ENCODE measurements at places on chromosomes 12 and 14.

GRCh38 chr14:22896356-22896755 is 13.3 kb downstream of the REM2 start:
- no peak for DNase-seq

- peak; percentile 34 for DNase-seq
Measured at GRCh38 chr12:58346032-58346632, 404.8 kb downstream of the ATP23 start.

DNA sequence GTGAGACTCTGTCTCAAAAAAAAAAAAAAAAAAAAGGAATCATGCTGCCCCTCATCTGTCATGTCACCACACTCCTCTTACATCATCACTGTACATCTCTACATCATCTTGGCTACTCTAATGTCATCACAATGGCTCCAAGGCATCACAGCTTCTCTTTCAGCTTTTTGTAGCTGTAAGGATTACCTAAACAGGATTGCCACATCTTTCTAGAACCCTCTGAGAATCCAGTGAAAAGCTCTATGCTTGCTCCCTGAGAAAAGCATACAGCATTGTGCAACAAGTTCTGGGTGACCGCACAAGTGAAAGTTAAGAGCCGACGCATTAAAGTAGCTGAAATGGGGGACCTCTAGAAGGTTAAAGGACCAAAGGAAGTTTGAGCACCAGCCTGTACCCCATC is 272.5 kb downstream of the C12orf50 start:
- no peak for DNase-seq

GRCh38 chr12:54394281-54394719 is 9.8 kb upstream of the ZNF385A start:
- DNase-seq = peak; percentile 56

GRCh38 chr12:116607039-116607438 is 47.9 kb downstream of the MAP1LC3B2 start:
- no peak for DNase-seq

- no peak for DNase-seq
Measured at GRCh38 chr12:128312661-128313060, 45.7 kb downstream of the TMEM132C start.

DNA sequence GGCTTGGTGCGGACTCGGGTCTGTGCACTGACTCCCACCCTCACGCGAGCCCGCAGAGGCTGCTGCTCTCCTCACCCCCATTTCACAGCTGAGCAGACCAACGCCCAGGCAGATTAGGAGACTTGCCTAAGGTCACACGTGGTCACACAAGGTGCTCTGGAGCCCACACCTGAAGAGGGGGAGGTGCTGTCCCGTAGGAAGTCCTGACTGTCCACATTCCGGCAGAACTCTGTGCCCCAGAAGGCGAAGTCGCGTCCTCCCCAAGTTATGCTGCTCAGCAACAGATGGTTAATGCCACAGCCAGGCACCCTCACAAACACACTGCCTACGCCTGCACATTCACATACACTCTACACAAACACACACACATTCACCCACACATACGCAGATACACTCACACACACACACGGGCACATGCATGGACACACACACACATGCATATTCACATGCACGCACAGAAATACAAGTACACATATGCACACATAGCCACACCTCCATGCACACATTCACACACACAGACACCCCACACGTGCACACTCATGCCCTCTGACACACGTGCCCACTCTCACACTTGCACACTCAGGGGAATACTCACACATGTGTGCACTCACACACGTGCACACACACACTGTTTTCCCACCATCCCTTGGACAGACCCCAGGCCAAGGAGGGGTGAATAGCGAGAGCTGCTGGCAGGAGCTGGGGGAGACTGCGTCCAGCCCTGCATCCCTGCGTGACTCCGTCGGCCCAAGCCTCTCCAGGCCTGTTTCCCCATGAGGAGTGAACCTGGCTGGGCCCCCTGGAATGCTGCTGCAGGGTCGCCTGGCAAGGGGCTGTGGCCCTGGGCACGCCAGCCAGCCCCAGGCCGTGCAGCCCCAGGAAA is 4.1 kb downstream of the C14orf180 start:
- DNase-seq = no peak

DNA sequence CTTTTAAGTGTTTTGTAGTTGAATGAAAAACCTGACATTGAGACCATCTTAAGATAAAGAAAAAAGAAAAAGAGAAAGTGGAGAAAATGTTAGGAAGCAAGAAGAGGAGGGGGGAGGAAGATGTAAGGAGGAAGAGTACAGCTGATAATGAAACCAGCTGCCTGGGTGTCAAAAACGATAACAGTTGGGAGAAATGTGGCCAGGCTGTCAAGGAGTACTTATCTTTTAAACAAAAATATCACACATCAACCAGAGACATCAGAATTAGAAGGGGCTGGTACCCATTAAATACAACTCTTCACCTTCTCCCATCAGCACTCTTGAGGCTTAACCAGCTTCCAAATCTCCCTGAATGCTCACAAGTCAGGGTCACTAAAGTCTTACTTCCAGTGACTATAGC is 4.5 kb downstream of the SLC11A2 start:
- DNase-seq = no peak

DNA sequence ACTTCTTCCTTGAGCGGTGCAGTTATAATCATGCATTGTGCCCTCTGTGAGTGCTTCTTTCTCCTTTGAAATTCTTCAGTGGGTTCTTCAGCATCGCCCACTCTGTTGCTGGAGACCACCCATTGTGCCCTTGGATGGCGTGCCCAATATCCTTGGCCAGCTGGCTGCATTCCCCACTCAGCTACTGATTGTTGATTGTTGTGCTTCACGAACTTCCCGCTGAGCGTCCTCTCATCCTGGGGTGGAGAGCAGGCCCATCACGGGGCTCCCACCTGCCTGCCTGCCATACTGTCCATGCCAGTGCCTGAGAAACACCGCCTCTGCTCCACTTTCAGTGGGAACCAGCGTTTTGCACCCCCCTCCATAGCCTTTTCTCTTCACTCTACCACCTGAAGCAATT is 8.6 kb upstream of the SSTR1 start:
- DNase-seq = no peak

GRCh38 chr12:79448816-79449215 is 241.9 kb downstream of the PAWR start:
- no peak for DNase-seq

DNA sequence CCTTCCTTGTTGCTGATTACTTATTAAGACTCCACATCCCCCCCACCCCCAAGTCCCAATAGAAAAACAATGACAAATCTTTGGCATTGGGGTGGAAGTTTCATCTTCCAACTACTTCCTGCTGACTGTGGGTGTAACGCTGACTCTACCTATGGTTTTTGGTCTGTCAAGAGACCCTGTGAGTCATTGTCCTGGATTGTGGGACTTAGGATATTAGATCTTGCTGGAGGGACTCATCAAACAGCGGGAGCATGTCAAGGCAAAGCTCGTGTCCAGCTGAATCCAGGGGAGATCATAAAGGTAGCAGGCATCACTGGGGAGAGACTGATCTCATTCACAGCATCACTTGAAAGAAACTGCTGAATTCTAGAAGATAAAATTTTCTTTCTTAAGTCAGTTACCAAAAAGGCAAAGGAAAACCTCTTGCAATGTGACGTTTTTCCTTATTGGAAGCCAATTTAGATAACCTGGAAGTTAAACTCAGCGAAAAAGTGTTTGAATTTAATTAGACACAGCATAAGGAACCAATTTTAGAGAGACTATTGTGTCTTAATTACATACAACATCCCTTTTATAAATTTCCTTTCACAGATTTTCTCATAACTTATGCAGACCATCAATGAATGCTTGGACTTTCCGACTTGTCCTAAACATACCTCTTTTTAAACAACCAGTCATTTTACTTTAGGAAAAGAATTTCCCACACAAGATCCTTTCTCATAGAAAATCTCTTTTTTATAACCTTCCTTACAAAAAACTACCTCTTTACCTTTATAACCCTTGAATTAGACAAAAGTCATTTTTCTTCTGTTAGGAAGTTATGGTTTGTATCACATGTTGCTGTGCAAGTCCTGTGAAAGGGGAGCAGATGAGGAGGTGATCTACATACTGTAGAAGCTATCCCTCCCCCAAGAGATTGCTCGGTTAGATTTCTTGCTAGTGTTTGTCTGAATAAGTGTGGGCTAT is 94.6 kb upstream of the SCAF11 start:
- no peak for DNase-seq

DNA sequence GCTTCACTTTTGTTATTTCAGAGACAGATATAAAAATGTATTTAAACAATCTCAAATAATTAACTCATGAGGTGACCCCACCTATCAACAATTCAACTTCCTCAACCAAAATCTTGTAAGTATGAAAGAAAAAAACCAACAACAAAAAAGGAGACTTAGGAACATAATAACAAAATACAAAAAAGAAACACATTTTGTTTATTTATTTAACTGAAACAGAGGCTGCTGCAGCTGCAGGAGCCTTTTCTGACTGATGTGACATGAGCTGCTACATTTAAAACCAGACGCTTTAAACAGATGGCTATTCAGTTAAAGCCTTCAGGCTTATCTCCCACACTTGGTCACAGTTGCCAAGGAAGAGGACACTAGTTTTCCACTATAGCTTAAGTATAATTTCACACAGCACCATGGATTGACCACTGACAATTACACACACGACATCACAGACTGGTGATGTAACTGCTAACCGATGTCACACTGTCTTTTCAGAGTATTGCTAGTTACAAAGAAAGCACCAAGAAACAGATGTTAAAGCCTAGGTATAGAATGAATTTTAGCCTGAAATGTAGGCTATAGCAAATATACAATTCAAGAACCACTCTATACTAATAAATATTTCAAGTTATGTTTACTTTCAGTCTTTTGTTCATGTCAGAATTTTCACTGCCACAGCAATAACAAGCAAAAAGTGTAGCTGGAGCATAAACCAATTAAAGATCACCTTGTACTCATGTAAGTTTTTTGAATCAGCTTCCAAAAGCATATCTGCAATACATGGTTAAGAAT is 113.0 kb downstream of the MED13L start:
- DNase-seq = no peak

DNA sequence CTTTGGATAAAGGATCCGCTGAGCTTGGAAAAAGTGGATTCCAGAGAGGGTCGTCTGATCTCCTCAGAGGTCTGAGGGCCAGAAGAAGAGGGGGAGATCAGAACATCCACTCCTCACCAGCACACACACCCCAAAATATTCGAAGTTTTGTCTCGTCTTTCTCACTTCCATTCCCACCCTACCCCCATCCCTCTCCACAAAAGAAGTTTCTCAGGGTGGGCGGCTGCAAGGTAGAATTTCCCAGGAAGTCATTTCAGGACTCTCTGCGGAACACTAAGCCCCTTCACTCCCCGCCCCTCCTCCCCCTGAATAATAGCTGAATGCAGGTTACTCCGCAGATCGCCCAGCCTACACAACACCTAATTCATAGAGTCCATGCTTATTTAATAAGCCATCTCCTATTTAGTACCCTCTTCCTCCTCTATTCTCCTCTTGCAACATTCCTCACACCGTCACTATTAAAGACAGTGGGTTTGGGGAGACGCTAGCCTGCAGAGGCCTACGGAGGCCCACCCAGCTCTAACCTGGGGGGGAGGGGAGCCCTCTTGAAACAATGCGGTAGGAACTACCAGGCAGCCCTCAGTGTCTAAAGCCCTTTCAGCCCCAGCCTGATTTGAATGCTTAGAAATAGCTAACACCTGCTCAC is 649 bp upstream of the SALL2 start:
- no peak for DNase-seq

GRCh38 chr12:74689071-74689655 is 151.5 kb downstream of the ATXN7L3B start:
- peak; percentile 34 for DNase-seq

- no peak for DNase-seq
Measured at GRCh38 chr12:128702371-128702770, 121.4 kb downstream of the SLC15A4 start.

GRCh38 chr12:2636741-2637340 is 157.9 kb upstream of the FKBP4 start:
- no peak for DNase-seq

GRCh38 chr12:11624116-11624515 is 25.4 kb upstream of the ETV6 start:
- DNase-seq = no peak

- DNase-seq = no peak
Measured at GRCh38 chr14:36054353-36055051, 122.0 kb downstream of the PTCSC3 start.

GRCh38 chr12:40473962-40474361 is 218.3 kb upstream of the CNTN1 start:
- no peak for DNase-seq

DNA sequence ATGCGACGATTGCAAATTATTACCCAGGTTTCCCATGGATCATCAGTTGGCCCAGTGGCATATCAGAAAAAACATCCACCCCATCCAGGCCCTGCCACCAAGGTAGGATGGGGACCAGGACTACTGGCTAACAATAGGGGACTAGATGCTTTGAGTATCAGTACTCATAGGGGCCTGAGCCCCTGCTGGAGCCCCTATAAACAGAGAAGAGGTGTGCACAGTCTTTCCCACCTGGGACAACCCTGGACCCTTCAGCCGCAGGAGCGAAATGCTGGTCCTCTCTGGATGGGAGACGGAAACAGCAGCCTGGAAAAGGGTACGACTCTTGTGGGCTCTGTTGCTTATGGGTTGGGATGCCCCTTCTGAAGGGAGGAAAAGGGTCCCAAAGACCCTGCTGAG is 5.7 kb downstream of the DHH start:
- DNase-seq = no peak

DNA sequence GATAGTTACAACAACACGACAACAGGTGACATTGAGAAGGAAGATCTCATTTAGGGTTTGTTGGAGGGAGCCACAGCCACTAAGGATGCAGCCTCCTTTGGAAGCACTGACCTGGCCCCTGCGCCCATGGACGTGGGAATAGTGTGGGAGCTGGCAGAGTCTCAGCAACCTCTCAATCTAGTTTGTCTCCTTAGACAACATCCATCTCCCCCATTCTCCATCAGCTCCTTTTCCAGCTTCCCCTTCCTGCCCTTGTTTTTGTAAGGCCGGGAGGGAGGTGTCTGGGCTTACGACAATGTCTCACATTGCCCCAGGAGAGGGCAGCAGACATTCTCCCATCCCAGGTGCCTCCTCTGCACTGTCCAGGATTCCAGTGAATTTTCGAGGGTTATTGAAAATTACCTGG is 170.2 kb upstream of the PZP start:
- DNase-seq = no peak

DNA sequence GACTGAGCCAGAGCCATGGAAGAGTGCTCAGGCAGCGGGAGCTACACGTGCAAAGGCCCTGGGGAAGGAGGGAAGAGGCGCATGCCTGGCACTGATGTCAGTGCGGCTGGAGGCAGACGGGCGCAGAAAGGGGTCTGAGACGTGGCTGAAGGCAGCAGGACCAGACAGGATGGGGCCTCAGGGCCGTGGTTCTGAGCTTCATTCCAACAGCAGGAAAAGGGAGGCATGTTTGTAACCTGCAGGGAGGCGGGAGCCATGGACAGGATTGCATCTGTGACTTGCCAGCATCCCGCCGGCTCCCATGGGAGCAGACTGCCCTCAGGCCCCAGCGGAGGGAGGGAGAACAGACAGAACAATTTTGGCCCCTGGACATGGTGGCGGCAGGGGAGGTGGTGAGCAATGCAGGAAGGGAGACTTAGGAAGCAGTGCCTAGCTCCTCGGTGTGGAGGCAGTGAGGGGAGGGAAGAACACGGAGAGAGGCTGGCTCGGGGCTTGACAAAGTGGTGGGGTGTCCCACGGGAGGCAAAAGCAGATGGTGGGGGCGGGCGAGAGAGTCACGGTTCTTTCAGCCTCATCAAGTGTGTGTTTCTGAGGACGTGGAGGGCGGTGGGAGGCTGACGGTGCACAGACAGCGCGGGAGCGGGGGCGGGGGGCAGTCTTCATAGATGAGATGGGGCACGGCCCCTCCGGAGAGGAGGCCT is 33.3 kb upstream of the INF2 start:
- DNase-seq = no peak
